Muscle of back (tissue), 13 donors: ENCODE measurements at places on chromosomes 2 and 18. TPM values are rescaled to one million over a fixed set of nuclear protein-coding genes. Genes with fewer than 3 reads are reported as not detected.

RDH14 gene
- 25.5 TPM for polyA plus RNA-seq

DNA sequence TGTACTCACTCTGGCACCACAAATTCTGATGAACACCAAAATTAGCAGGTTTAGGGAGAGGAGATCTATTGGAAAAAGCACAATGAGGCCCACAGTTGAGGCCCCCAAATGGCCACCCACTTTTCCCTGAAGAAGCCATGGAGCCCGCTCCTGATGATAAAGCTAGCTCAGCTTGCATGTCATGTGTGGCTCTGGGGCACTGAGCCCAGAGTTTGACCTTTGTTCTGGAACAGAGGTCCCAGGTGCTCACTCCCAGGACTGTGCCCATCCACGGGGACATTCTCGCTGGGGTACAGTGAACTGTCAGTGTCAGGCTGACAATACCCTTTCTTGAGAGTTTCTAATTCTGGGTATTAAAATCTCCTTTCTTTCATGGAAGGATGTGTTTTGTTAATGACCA lies 36.2 kb downstream of the XDH start:
- DNase-seq: no peak

- no peak for DNase-seq
Measured at GRCh38 chr2:161115205-161115604, 45.0 kb upstream of the TANK start.

DNA sequence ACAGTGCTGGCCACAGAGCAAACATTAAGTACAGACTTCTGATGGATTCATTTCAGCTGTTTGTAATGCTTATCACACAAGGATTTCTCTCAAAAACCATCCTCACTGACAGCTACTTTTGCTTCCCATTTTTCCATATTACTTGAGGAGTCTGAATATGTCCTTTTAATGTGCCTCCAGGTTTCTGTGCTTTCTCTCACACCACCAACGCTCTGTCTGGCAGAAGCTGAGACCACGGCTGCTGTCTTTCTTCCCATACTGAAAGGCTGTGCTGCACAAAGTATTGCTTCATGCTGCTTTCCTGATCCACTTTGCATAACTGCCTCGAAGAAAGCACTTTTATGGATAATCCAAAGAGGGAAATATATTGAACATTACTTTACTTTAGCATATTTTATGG lies 312.1 kb upstream of the ZEB2 start:
- DNase-seq: no peak

DNA sequence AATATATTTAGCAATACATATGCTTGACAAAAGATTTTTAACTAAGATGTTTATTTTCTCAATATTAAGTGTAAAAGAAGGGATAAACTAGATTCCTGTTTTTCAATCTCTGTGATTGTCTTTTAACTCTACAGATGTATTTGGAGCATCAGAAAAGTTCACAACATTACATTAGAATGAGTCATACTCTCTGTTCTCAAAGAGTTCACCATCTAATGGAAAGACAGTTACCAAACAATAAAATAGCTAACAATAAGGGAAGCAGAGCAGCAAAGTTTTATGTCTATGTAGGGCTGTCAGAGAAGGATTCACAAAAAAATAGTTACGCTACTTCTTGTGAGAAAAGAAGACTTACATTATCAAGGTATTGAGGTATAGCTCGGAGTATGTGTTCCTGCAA lies 109.2 kb upstream of the MAP2 start:
- no peak for DNase-seq

CCDC74A gene
- polyA plus RNA-seq: 2.0 TPM
